ENCODE measurements at places on chromosomes 16 and 17.

DNA sequence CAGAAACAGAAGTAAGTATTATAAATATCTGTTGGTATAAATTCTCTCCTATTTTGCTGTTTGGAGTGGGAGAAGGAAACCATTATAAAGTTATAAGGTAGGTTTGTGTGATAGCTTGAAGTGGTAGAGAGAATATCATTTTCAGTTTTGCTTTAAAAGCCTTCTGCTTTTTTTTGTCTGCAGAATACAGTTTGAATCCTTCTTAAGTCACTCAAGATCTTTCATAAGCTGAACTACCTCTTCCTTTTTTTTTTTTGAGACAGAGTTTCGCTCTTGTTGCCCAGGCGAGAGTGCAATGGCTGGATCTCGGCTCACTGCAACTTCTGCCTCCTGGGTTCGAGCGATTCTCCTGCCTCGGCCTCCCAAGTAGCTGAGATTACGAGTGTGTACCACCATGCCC is 9.0 kb downstream of the ATAD5 start:
- DNase-seq: no peak

- no peak for DNase-seq
Measured at GRCh38 chr17:57445772-57446472, 189.6 kb downstream of the MSI2 start.

DNA sequence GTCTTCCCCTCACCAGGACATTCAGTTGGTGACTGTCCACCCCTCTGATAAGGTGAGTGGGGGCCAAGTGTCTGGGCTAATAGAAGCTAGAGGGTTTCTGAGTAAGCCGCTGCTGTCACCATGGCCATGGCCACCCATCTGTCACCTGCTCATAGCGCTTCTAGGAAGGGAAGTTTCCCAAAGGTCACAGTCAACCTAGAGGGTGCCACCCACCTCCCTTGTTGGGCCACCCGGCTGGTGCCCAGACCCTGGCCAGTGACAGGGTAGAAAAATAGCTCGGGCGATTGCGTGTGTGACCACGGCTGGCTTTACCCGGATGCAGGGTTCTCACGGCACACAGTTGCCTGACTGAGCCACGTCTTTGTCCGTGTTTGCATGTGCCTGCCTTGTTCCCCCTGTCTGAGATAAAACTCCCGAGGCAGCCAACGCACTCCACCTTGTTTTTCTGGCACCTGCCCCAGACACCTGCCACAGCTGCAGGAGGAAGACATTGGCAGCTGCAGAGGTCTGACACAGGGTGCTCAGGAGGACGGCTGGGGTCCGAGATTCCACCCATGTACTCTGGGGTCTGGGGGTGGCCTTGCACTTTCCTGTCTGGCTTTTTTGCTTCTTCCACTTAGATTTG is 809 bp downstream of the PIRT start:
- no peak for DNase-seq

DNA sequence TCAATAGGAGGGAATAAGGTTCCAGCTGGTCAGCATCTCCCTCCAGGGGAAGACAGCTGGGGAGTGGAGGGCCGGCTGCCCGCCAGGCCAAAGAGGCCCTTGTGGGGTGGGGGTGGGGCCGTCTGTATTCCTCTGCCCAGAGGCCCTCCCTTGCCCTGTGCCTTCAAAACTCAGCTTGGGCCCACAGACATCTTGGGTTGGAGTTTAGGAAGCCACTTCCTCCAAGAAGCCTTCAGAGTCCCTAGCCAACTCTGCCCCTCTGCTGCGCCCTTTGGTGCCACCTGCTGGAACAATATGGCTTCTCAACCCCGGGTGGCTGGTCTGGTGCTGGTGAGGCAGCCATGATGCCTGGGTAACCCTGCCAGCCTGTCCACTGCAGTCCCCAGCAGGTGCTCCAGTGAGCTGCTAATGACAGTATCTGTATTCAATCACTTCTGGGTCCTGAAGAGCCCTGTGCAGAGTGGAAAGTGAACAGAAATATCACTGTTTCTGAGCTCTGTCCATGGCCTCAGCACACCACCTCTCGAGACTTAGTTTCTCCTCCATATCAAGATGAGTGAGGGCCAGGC is 16.7 kb downstream of the HSD11B2 start:
- no peak for DNase-seq

- DNase-seq: no peak
Measured at GRCh38 chr17:9908649-9909042, 3.6 kb upstream of the RCVRN start.

DNA sequence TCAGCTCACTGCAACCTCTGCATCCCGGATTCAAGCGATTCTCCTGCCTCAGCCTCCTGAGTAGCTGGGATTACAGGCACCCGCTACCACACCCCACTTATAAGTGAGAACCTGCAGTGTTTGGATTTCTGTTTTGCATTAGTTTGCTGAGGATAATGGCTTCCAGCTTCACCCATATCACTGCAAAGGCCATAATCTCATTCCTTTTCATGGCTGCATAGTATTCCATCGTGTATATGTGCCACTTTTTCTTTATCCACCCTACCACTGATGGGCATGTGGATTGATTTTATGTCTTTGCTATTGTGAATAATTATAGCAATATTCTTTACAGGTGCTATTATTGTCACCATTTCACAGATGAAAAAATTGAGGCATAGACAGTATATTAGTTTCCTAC is 301.0 kb upstream of the MAF start:
- DNase-seq: no peak

DNA sequence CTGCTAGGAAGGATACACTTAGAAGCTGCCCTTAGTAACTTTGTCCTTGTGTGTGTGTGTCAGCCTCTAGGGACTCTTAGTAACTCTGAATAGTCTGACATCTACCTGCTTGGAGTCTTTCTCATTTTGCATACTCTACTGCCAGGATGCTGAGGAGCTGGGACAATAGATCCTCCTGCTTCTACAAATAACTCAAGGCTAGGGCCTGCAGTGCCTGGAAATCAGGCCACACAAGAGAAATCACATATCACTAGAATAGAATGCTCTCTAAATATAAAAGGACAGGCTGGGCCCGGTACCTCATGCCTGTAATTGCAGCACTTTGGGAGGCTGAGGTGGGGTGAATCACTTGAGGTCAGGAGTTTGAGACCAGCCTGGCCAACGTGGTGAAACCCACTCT is 38.5 kb upstream of the SLC25A19 start:
- no peak for DNase-seq

GRCh38 chr17:4249452-4250029 is 14.2 kb downstream of the ANKFY1 start:
- DNase-seq: no peak

- no peak for DNase-seq
Measured at GRCh38 chr17:15918661-15919259, 26.2 kb upstream of the ADORA2B start.

DNA sequence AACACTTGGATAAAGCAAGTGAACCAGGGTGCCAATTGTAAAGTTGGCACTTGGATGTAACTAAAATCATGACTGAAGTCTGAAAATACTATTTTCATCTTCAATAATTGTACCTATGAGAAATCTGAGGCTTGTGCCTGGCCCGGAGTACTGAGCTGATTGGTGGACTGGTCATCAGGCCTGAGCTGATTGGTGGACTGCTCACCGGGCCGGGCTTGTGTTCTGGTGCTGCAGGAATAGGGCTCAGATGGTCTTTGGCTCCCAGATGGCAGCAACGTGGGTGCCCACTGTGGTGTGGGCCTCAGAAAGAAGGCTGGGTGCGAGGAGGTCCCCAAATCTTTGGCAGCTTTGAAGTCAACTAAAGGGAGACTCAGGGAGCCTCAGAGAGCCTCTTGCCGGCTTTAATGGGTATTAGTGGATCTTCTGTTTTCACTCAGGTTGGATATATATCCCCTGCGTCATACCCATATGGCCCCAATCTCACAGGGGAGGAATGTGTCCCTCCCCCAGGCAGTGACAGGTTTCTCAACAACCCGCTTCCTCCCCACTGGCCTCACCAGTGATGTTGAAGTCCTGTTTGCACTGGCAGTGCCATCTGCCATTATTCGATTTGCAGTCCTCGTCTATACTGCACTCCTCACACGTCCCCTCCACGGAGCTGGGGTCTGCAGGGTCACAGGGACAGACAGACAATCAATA is 4.7 kb downstream of the UMOD start:
- DNase-seq: no peak

- no peak for DNase-seq
Measured at GRCh38 chr16:23316232-23316631, 14.1 kb downstream of the SCNN1B start.

GRCh38 chr17:3594976-3595375 is 14.2 kb downstream of the TRPV1 start:
- DNase-seq: no peak

- DNase-seq: no peak
Measured at GRCh38 chr16:68577352-68577853, 38.3 kb downstream of the ZFP90 start.

- no peak for DNase-seq
Measured at GRCh38 chr17:43784068-43784467, 3.8 kb downstream of the CFAP97D1 start.

GRCh38 chr16:49701789-49702494 is 154.0 kb downstream of the ZNF423 start:
- no peak for DNase-seq

- DNase-seq: no peak
Measured at GRCh38 chr16:78638371-78638770, 538.9 kb downstream of the WWOX start.

- no peak for DNase-seq
Measured at GRCh38 chr17:17351901-17352781, 49.0 kb downstream of the NT5M start.

DNA sequence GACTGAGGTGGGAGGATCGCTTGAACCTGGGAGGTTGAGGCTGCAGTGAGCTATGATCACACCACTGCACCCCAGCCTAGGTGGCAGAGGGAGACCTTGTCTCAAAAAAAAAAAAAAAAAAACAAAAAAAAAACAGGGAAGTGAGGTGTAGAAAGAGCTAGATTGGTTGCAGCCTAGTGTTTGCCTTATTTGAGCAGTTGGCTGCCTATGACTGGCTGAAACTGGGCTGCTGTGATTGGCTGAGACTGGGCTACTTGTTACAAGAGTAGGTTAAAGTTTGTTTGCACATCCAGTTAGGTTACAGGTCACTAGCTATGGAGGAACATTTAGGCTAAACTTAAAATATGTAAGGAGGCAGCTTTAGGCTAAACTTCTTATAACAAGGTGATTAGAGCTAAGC is 5.7 kb downstream of the DHRS7B start:
- DNase-seq: no peak

GRCh38 chr16:11022002-11022401 is 77.6 kb downstream of the CLEC16A start:
- DNase-seq: no peak

- DNase-seq: no peak
Measured at GRCh38 chr16:86925067-86925791, 346.9 kb downstream of the FOXL1 start.

DNA sequence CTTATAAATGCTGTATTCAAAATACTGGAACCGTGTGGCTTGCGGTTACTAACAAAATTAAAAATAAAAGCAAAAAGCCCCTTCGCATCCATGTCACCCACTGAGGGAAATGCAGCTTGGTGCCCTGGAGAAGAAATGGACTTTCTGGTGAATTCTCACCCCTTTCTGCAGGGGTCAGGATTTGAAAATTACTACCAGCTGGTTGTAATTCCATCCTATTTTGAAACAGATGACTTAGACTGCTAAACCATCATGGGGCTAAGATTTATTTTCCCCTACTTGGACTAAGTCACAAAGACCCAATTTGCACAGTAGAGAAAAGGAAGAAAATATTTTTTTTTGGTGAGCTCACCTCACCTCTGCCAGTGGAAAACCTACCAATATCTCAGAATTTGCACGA is 111.4 kb upstream of the MYOCD start:
- DNase-seq: no peak

- no peak for DNase-seq
Measured at GRCh38 chr17:63665527-63666214, 34.3 kb downstream of the LIMD2 start.

DNA sequence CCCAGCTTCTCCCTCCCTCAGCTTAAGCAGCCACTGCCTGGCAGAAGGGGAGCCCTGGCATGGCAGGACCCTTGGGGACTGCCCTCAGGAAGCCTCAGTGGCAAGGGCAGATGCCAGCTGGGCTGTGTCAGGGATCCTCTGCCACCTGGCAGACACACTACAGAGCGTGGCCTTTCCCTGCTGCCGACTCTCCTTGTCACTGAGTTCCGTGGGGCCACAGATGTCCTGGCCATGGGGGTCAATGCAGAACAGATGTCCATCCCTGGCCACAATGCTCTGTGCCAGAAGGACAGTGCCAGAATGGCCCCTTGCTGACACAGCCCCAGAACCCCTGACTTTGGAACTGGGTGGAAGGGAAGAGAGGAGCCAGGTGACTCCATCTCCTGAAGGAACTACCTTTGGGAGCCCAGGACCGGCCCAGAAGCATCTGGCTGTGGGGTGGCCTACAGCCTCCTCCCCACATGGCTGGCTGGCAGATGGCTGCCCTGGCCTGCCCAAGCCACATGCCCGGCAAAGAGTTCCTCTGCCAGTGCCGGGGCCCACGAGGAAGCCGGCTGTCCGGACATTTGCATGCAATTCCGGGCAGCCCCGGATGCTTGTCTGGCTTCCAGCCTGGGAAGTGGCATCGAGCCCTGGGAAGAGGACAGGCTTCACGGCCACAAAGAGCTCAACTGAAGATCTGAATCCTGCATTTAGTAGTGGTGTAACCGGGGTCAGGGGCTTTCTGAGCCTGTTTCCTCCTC is 24.1 kb downstream of the NPTX1 start:
- no peak for DNase-seq

- DNase-seq: no peak
Measured at GRCh38 chr16:84841787-84842300, 22.1 kb downstream of the CRISPLD2 start.

DNA sequence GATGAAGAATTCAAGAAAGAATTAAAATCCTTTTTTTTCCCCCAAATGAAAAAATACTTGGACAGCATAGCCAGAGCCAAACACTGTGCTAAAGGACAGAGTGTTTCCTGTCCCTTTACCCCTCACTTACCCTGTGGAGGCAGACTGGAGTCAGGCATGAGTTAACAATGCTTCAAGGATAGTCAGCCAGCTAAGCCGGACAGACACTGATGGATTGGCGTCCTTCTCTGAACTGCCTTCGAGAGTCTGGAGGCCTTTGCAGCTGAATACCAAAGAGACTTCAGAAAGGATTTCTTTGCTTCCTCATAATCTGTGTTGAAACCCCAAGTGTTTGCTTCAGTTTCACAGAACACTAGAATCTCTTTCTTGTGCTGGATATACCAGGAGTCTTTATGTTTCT is 4.6 kb downstream of the METTL9 start:
- no peak for DNase-seq
